Left renal cortex interstitium (tissue), 4 donors: ENCODE measurements at places on chromosomes 6 and 20.

DNA sequence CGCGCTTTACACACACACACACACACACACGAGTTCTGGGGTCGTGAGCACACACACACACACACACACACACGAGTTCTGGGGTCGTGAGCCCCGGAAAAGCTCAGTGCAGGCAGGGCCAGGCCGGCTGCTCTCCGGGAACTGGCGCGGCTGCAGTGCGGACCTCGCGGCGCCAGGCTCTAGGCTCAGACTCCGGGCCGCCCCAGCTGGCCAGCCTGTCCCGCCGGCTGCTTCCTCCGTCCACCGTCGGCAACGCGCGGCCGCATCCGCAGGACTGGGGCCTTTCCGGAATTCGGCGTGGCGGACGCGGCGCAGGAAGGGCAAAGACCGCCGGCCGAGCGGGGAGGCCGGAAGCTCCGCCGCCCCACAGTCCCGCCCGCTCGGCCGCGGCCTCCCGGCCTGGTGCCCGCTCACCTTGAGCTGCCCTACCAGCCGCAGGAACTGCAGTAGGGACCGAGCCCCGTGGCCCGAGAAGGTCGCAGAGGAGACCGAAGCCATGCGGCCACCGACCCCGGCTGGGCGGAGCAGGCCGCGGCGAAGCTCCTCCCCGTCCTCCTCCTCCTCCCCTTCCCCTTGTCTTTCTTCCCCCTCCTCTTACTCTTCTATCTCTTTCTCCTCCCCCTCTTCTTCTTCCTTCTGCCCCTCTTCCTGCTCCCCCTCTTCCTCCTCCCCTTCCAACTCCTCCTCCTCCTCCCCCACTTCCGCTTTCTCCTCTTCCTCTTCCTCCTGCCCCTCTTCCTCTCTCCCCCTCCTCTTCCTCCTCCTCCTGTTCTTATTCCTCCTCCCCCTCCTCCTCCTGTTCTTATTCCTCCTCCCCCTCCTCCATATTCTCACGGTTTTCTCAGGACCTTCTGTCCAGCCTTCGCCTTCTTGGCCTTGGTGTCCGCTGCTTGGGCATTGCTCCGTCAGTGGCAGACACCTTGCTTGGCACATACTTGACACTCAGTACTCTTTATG is at the start of gene HDDC2:
Gene HDDC2 (minus strand): TSS at position 533 of the 957 bp plus-strand sequence. CDS start 35 bp downstream, at position 498.
- DNase-seq = peak; percentile 51

GRCh38 chr6:3347247-3347646 is 88.5 kb downstream of the PSMG4 start:
- no peak for DNase-seq

DNA sequence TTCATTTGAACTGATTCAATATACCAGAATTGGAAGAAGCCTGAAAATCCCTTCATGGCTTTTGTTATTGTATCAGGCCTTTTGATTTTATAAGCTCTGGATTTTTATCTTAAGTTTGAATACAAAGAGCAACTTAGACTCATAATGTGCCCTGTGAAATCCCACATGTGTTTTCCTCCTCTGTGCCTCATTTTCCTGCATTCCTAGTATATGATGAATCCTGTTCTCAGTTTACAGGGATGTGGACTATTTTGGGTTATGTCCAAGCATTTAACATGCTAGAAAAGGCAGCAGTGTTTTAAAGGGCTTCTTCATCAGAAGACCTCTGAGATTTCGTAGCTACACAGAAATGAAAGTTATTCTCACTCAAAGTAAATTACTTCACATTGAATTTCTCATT is 455.0 kb downstream of the RFPL4B start:
- DNase-seq = no peak

DNA sequence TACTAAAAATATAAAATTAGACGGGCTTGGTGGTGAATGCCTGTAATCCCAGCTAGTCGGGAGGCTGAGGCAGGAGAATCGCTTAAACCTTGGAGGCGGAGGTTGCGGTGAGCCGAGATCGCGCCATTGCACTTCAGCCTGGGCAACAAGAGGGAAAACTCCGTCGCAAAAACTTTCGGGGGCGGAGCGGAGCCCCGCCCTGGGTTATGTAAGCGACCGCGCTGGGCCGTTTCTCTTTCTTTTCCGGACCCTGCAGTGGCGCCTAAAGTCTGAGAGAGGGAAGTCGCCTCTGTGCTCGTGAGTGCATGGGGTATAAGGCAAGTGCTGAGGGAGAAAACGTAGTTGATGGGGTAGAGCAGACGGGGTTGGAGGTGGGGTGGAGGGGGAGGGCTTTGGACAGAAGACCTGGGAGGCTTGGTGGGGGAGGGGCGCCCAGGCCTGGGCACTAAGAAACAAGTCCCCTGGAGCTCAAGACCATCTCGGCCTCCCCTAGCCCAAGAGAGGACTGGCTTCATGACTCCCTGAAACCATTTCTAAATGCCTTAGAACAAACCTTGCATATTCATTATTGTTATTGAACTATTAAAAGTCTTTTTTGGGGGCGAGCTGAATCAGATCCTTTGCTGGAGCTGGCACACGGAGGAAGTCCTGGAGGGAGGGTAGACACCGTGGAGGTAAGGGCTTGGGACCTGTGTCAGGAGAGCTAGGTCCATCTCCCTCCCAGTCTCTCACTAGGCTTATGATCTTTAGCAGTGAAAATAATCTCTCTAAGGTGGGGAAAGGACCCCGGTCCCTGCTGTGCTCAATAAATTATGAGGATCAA is 2.7 kb upstream of the MICA start:
- DNase-seq = no peak

GRCh38 chr6:118764766-118765165 is 113.4 kb upstream of the CEP85L start:
- no peak for DNase-seq

- no peak for DNase-seq
These were observed 135.6 kb upstream of the SLC22A23 start for GRCh38 chr6:3592371-3592941.
